AG04450 (cell line): ENCODE measurements at places on chromosomes 11 and 22.

GRCh38 chr11:119445379-119445778 lies 22.4 kb upstream of the THY1 start:
- no peak for DNase-seq

DNA sequence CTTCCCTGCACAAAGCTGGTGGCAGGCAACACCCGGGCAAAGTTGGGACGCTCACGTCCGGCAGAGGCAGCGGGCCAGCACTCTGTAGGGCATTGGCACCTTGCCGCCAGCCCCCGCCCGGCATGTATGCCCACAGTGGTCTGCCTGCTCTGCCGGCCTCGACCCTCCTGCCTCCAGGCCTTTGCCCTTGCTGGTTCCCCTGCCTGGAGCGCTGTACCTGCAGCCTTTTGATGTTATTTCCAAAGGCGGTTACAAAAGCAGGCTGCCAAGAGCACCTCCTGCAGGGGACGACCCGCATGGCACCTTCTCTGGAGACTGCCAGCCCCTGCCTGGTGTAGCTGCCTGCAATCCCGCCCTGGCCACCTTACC lies 56.5 kb upstream of the SHISAL1 start:
- no peak for DNase-seq

DNA sequence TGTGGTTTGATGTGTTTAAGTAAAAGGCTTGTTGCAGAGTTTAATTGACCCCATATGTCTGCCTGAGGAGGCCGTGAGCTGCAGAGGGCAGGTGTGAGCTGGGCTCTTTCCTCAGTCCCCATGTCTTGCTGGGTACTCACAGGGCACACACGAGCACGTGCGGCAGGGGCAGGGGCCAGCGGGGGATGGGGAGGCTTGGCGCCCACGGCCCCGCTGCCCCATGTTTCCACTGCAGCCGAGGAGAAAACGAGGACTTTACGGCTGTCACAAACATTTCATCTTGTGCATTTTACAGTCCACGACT lies 24.7 kb upstream of the CCDC188 start:
- DNase-seq = no peak

DNA sequence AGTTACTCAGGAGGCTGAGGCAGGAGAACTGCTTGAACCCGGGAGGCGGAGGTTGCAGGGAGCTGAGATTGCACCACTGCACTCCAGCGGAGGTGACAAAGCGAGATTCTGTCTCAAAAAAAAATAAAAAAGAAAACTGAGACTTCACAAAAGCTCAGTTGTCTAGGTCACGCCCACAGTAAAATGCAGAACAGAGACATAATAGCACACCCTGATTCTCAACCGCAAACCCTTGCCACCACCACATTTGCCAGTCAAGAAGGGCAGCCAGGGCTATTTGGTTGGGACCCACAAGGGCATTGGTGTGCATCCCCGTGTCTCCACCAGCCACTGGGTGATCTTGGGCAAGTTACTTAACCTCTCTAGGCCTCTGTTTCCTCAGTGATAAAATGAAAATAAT lies 25.4 kb downstream of the CREB3L1 start:
- DNase-seq = no peak

DNA sequence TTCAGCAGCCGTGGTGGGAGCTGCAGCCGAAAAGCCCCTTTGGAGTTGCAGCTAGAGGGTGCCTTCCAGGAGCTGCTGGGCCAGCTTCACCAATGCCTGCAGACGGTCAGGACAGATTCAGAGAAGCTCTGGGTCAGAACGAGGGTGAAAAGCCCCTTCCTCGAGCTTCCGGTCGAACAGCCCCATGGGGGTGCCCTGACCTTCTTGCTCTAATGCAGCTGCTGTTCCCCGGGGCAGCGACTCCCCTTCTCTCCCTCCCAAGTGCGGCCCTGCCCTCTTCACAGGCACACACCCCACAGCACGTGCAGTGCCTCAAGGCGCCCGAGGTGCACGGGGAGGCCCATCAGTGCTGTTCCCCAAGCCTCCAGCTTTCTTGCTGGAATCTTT lies 9.6 kb upstream of the IFITM3 start:
- DNase-seq = no peak

DNA sequence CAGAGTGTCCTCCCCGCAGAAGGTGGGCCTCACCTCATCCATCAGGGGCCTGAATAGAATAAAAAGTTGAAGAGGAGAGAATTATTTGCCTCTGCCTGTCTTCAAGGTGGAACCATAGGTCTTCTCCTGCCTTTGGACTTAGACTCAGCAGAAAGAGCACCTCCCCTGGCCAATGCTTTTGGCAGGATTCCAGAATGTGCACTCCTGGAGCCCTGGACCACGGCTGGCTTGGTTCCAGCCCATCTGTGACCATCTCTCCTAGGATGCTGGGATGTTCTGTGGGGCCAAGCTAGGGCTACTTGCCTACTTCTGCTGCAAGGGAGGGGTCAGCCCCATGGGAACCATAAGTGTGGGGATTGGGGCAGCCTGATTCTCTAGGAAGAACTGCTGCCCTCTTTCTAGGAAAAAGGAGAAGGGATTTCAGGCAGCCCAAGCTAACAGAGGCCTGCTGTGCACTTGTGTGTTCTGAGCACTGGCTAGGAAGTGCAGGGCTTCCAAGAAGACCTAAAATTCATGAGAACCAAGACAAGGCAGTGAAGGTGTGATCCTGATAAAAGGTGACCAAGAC lies 32.2 kb upstream of the SHANK2 start:
- DNase-seq = no peak

GRCh38 chr11:59267196-59267595 lies 54.5 kb upstream of the MPEG1 start:
- DNase-seq = no peak

DNA sequence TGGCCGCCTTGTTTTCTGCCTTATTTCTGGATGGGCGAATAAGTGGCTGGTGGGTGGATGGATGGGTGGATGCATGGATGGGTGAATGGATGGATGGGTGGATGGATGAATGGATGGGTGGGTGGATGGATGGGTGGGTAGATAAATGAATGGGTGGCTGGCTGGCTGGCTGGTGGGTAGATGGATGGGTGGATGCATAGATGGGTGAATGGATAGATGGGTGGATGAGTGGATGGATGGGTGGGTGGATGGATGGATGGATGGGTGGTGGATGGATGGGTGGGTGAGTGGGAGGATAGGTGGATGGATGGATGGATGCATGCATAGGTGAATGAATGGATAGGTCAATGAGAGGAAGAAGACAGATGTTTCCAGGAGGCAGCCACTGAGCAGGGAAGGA lies 98.9 kb downstream of the CACNA1I start:
- DNase-seq = no peak

GRCh38 chr11:2796091-2796490 lies 89.5 kb downstream of the CDKN1C start:
- no peak for DNase-seq

GRCh38 chr11:11976481-11977127 lies 31.8 kb downstream of the DKK3 start:
- DNase-seq = no peak

GRCh38 chr11:105609341-105609781 lies 512 bp upstream of the GRIA4 start:
- DNase-seq = no peak
